ENCODE measurements at places on chromosomes 7 and 10. TPM values are rescaled to one million over a fixed set of nuclear protein-coding genes. Genes with fewer than 3 reads are reported as not detected.

The TFEC gene
- 0.81 TPM for total RNA-seq

The PIP gene
- not detected for total RNA-seq

The SPAM1 gene
- not detected for total RNA-seq

The ATP6V0E2 gene
- 99.4 TPM for total RNA-seq

The STK31 gene
- 0.20 TPM for total RNA-seq

The TRIM56 gene
- total RNA-seq, result 23.5 TPM

The CPA5 gene
- not detected for total RNA-seq

The GIMAP1 gene
- total RNA-seq, result 1.4 TPM

The FEZF1 gene
- total RNA-seq, result not detected

The EGFR gene
- total RNA-seq, result 90.5 TPM

The RAMP3 gene
- total RNA-seq, result 5.8 TPM

The JCAD gene
- 4.2 TPM for total RNA-seq

The PRKG1 gene
- 1.2 TPM for total RNA-seq

The C7orf57 gene
- not detected for total RNA-seq

The VAX1 gene
- total RNA-seq, result not detected

The NRG3 gene
- total RNA-seq, result 1.1 TPM

The LRRN3 gene
- total RNA-seq, result 0.48 TPM

The GRID2IP gene
- not detected for total RNA-seq

The CACNA2D1 gene
- 0.91 TPM for total RNA-seq

All from left lobe of liver (tissue), 2 donors.